ENCODE measurements at places on chromosomes 3 and 15.
A peak's percentile ranks its signal among the peaks of the same experiment; 100 is the strongest.

DNA sequence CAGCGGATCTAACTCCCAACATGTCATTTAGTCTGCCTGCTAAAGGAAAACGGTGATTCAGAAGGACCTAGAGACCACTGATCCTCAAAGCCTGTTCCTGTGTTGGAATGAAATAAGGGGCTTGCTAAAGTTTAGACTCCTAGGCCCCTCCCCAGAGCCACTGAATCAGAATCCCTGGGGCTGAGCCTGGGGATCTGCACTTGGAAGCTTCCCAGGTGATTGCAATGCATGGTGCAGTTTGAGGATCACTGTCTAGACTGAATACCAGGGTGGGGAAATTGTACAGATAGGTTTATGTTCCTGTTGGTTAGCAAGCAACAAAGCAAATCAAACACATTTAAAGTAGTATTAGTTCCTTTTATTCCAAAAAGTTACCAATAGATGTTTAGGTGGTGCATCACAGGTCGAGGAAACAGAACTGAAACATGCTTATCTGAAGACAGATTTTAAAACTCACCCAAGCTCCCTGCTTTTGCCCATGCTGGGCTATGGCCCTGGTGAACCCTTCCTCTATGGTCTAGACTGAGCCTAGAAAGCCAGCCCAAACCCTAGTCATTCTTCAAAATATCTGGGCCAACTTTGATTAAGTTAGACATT is 29.6 kb upstream of the SPTBN5 start:
- no peak for DNase-seq

DNA sequence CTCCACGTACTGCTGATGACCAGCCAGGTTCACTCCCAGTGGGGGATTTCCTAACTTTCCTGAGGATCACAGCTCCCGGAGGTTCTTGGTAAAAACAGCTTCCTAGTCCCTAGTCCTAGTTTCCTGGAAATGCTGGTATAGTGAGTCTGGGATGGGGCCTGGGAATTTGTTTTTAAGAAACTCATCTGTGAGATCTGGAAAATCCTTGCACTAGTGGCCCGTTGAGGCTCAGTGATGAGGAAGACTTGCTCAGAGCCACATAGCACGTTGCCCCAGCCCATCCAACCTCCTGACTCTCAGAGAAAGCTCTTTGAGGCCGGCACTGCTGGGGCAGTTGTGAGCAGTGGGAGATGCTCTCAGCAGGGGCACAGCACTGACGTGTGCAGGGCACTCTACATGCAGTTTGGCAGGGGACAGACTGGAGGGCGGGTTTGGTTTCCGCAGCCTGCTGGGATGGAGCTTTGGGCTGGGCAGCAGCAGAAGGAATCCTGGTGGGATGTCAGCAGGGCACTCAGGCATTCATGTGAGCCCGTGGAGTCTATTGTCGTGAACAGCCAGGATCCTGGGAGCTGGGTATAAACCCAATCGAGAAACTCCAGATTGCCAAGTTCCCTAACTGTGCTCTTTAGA is 31.6 kb downstream of the SAXO2 start:
- no peak for DNase-seq

GRCh38 chr3:9079676-9080075 is 116.4 kb upstream of the RAD18 start:
- no peak for DNase-seq

DNA sequence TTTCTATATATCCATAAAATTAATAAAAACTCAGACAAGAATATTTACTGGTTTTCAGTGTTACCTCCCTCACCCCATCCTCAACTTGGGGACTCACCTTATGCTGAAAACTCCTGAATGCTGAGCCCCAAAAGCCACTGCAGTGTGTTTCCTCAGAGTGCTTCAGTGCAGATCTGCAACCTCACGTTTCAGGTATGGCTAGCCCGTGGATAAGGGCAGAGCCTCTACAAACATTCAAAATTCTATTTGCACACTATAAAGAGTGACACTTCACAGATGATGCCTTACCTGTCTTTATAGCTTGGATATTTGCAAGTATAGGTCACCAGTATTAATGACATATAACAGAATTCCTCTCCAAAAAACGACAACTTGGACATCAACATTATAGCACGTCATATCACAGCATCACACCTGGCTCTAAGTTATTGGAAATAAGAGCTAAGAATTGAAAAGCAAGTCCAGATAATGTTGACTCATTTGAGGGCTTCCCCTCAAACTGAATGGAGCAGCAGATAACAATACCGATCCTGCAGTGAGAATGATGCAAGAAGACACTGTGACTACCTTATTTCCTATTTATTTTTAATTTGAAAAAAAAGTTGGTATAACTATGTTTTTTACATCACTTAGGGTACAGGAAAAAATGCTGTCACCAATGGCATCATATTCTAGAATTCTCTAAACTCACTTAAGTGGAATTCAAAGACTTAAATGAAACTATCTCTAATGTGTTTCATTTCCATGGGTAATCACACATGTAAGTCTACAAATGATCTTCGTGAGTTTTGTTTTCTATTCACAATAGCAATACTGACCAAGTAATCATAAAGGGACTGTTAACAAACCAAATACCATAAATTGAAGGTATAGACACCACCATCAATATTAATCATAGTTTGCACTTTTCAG is 40.7 kb upstream of the RSL24D1 start:
- no peak for DNase-seq

DNA sequence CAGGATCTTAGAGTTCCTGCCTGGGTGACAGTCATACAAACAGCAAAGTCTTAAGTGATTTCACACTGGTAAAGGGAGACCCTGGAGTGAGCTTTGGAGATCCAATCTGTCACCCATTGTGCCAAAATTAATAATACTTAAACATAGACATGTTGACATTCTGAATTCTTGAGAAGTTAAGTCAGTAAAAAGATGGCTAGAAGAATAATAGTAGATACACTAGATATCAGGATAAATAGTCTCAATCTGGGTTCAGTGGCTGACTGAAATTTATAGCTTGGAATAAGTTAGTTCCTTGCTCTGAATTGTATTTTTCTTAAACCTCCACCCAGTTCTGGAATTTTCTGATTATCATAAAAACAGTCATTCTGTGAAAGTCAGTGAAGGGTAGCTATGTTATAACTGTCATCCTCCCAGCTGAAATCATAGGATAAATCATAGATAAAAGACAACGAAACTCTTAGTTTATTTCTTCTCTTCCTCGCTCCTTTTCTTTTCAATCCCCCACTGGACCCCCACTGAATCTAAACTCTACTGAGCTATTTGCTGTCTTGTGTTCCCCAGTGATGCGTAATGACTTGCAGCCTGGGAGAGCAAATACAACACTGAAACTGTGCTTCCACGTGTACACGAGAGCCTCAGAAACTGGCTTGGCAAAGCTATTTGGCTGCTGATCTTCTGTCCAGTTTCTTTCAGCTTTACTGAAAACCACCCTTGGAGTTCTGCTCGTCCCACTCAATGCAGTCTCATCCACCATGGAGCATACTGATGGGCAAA is 175.4 kb upstream of the TP63 start:
- no peak for DNase-seq

GRCh38 chr3:160981217-160981938 is 123.8 kb downstream of the B3GALNT1 start:
- DNase-seq: peak; percentile 100

DNA sequence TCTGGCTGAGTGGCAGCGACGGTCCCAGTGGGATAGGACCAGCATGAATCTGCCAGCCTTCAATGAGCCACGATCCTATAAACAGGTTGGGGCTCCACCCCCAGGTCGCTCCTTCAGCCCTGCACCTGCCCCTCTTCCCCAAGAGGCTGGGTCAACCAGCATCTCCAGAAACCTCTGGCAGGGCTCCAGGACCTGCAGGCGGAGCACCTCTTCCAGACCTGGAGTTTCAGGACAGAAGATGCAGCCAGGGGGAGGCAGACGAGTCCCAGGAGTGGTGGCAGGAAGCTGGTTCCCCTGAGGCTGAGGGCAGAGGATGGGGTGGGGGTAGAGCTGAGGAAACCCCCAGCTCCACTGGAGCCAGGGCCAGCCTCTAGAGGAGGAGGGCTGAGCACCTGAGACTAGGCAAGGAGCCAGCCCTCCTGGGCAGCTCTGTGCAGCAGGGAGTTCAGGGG is at the start of gene PLA2G4D:
Gene PLA2G4D, minus strand, starts transcription at position 51 of the 452 bp plus-strand sequence. CDS start 103 bp downstream, outside the sequence.
- no peak for DNase-seq

DNA sequence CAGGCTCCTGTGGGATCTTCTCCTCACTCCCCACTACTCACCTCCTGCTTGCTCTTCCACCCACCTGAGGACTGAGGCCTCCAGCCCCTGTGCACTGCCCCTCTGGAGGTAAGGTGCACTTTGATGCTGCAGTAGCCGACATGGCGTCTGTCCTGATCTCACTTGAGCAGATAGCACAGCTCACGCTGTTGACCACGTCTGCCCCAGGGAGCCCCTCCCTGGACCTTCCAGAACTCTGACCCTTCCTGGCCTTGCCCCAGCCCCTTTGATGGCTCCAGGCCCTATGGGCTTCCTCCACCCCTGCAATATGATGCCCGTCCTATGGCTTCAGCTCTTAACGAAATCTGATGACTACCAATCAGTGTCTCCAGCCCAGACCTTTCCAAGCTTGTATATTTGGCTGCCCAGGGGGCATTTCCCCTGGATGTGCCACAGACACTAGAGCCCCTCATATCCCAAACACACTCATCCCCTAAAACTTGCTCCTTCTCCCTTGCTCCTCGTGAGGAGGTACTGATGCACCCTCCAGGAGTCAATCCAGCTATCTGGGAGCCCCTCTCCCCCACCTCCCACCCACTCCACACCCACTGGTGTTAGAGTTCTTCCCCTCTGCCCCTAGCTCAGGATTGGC is 27.1 kb downstream of the KY start:
- no peak for DNase-seq

DNA sequence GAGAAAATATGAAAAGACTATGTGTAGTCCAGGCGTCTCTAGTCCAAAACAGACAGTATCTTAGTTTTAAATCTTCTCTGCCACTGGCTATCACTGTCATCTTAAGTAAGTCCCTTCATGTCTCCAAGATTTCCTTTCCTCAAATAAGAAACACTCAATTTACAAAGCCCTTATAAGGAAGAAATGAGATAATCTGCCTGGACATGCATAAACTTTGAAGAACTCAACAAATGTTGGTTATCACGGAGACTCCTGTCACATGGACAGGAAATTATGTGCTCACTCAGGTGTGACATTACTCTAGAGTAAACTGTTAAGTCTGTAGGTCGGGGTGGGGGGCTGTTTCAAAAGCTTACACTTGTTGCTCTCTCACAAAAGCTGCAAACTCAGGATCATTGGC is 91.9 kb downstream of the IMPG2 start:
- DNase-seq: no peak

GRCh38 chr3:16507578-16508242 is 5.8 kb downstream of the RFTN1 start:
- DNase-seq: no peak

GRCh38 chr3:77081240-77081661 is 41.4 kb downstream of the ROBO2 start:
- DNase-seq: no peak

- no peak for DNase-seq
These were observed 89.8 kb upstream of the ONECUT1 start for GRCh38 chr15:52879904-52880303.

GRCh38 chr3:161600173-161600572 is 103.6 kb downstream of the OTOL1 start:
- DNase-seq: peak; percentile 77

- DNase-seq: no peak
These were observed 462.1 kb upstream of the NR2F2 start for GRCh38 chr15:95868450-95868849.

DNA sequence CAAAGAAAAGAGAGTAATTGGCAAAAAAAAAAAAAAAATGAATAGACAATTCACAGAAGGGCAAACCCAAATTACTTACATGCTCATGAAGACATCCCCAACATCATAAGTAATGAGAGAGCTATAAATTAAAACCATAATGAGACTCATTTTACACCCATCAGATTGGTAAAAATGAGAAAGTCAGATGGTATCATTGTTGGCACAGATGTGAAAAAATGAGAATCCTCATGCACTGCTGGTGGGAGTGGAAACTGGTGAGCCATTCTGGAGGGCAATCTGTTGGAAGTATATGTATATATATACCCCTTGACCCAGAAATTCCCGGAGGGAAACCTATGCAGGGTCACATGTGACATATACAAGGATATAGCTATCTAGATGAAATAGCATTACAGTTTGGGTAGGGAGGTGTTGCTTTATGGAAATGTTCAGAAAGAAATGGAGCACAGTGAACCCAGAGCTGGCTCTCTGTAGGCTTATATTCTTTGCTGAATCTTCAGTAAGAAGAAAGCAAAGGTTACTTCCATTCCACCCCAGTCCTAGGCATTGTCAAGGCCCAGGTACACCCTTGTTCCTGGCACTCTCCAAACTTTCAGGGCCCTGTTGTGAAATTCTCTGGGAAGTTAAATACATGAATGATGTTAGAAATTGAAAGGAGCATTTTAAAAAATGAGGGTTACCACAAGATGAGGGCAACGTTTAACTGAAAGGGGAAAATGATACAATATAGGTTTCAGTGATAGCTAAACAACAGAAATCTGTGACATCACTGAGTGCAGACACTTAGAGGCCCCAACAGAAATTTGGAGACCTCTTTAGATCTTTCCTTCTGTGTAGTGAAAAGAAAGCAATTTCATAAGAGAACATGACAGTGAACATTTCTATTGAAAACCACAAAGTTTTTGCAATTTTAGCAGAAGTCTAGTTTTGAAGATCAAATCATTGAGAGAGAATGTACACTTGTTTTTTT is 132.7 kb upstream of the TPRG1 start:
- DNase-seq: peak; percentile 79

DNA sequence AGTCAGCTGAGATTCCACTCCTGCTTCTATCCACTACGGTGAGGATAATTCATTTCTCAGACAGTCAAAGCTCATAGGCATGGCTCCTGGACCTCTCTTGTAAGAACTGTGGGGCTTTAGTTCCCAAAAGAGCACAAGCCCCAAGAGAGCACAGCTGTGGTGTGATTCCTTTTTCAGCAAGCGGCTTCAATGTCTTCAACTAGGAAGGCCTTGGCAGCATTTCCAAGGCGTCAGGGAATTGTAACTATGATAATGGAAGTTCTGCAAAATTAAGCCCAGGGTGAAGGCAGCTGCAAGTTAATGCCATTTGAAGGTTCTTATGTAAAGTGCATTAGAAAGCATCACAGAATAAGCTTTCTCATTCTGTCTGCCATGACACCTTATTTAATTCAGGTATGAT is 657.1 kb downstream of the GRM7 start:
- DNase-seq: no peak

GRCh38 chr15:83219026-83219425 is 11.4 kb upstream of the HDGFL3 start:
- DNase-seq: no peak

DNA sequence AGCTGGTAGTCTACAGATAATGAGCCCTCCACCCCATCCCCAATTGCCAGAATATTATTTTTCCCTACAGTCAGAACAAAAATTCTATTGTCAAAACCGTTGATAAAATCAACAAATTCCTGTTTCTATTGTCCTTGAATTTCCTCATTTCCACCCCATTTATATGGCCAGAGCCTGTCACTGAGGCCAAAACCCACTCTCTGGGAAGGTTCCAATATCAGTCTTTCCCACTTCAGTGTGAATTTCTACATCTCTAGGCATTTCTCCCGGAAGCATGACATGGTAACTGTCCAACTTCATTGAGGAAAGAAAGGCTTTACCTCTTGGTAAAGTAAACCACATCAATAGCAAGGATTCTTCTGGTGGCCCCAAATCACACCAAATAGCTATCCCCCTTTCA is 41.6 kb downstream of the C2CD4A start:
- DNase-seq: no peak

- peak; percentile 74 for DNase-seq
These were observed 27.1 kb upstream of the TPRG1 start for GRCh38 chr3:189144645-189145044.

Measured in MV-4-11 (cell line).